Stimulated activated CD8-positive, alpha-beta memory T cell treated with anti-CD3 and anti-CD28 coated beads, Interleukin-2, amount 100 ng/mL, for 1 hour (primary cell): ENCODE measurements at places on chromosomes 12 and 14.

DNA sequence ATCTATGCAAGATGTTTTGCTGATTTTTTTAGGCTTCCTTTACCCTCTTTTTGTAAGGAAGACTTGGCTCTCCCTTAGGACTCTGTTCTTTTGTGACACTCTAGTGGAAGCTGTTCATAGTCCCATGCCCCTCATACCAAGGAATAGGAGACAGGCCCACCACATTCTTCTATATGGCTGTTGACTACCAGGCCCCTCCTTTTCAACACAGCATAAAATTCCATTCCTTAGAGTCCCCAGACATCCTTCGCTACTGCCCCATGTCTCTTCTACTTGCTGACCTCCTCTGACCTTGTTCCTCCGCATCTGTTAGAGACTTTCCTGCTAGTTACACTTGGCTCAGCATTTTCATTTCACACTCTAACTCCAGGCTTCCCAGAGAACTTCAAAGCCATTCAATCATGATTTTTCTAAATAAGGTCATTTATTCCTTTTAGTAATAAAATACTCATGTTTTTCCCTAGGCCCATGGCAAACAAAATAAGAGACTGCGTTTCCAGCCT lies 9.7 kb downstream of the PIK3C2G start:
- DNase-seq: no peak

GRCh38 chr14:60970146-60970545 lies 10.7 kb downstream of the TRMT5 start:
- DNase-seq: no peak

DNA sequence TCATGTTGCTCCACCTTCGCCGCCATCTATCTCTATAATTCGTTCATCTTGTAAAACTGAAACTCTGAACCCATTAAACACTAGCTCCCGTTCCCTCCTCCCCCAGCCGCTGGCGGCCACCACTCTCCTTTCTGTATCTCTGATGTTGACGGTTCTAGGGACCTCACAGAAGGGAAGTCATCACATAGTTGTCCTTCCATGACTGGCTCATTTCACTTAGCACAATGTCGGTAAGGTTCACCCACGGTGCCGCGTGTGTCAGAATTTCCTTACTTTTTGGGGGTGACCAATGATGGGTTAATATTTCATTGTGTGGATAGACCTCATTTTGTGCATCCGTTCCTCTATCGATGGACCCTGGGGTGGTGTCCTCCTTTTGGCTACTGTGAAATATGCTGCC lies 2.0 kb upstream of the CACNA2D4 start:
- no peak for DNase-seq

- no peak for DNase-seq
These were observed 55.3 kb downstream of the RBM19 start for GRCh38 chr12:113910751-113911272.

- peak; percentile 40 for DNase-seq
These were observed 15.2 kb upstream of the PEBP1 start for GRCh38 chr12:118120579-118121363.

GRCh38 chr12:1638203-1638602 lies 9.2 kb downstream of the WNT5B start:
- no peak for DNase-seq

DNA sequence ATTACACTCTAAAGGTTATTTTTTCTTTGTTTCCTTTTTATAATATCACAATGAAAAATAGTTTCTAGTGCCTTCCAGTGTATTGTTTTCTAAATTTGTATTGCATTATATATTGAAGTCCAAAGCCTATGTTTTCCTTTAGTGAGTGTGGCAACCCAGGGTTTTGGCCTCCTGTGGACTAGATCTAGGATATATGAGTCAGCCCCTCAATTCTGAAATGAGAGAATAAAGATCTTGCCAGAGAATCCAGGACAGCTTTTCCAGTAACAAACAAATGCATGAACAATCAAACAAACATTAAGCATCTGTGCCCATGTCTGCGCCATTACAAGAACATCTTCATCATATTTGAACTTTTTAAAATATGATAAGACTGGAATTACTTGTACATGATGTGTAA lies 70.7 kb upstream of the SSTR1 start:
- DNase-seq: no peak

DNA sequence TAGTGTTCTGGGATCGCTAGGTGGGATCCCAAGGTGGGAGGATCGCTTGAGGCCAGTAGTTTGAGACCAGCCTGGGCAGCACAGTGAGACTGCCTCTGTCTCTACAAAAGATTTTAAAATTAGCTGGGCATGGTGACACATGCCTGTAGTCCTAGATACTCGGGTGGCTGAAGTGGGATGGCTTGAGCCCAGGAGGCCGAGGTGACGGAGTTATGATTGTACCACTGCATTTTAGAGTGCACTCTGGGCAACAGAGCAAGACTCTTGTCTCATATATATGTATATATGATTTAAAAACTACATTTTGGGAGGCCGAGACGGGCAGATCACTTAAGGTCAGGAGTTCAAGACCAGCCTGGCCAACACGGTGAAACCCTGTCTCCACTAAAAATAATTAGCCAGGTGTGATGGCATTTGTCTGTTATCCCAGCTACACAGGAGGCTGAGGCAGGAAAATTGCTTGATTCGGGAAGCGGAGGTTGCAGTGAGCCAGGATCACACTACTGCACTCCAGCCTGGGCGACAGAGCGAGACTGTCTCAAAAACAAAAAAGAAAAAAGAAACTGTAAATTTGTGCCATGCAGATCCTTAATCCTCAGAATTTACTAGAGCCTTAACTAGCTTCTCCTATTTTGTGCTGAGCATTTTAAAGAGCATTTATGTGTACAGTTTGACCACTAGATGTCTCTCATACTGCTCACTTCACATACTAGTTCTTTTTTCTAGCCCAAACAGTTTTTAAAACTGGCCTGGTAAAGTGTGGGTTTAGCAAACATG lies 114.8 kb downstream of the MON2 start:
- no peak for DNase-seq

DNA sequence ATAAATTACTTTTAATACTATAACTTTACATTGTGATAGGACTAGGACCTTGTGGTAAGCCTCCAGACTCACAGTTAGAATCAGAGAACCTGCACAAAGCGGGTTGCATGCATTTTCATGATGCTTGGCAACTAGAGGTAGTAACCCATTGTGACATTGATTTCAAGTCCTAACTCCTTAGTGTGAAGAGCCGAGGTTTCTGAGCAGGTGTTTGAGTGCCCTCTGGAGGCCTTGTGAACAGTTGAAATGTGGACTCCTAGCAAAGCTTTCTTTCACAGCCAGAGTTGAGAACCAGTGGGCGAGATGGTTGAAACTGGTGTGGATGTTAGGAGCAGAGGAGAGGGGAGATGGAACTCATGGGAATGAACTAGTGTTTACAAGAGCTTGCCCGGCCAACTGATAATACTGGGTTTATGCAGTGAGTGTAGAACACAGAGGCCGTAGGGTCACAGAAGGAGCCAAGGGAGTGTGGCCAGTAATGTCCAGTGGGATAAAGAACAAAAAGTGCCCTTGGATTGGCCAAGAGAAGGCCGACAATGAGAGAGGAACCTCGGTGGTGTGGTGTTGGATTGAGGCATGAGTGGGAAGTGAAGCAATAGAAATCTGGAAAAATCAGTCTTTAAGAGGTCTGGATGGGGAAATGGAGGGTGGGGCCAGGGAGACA lies 10.9 kb downstream of the ZNF664 start:
- DNase-seq: no peak

GRCh38 chr12:54412348-54412747 lies 6.7 kb downstream of the ITGA5 start:
- DNase-seq: no peak

GRCh38 chr12:47411966-47412365 lies 293.9 kb downstream of the RPAP3 start:
- DNase-seq: no peak

DNA sequence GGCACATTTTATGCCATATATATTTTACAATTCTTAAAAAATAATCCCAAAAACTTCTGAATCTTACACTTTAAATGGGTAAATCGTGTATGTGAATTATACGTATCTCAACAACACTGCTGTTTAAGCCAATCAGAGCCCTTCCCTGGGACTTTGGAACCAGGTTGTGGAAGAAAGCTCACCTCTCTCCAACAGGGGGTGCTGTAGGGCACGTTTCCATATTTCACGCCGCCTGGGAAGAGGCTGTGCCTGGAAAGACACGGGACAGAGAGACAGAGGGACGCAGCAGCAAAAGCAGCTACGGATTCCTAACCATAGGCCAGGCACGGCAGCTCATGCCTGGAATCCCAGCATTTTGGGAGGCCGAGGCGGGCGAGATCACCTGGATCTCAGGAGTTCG lies 29.4 kb upstream of the FBRSL1 start:
- no peak for DNase-seq

DNA sequence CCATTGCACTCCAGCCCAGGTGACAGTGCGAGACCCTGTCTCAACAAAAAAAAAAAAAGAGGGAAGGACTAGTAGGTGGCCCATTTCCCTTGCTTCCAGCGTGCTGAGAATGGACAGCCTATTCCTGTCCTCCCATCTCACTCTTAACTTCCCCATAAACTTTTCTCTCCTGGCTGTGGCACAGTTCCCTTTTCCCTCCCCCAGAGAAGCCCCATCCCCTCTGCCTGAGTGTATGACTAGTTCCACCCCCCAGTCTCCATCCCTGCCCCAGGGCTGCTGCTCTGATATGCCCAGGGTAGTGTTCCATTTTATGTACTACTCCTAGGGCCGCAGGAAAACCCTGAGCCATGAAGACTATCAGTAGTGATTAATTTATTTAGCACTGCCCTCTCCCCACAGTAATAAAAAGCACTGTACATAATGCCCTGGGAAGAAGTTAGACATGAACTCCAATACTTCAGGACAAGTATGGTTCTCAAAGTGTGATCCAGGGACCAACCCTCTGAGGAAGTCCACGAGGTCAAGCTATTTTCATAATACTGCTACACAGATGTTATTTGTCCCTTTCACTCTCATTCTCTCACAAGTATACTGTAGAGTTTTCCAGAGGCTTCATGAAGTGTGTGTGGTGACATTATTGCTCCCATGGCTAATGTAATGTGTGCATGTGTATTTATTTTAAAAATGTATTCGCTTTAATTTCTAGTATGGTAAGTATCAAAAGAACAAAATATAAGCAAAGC lies 11.5 kb upstream of the CHD4 start:
- DNase-seq: no peak
